ENCODE measurements at places on chromosomes 5 and 9.

DNA sequence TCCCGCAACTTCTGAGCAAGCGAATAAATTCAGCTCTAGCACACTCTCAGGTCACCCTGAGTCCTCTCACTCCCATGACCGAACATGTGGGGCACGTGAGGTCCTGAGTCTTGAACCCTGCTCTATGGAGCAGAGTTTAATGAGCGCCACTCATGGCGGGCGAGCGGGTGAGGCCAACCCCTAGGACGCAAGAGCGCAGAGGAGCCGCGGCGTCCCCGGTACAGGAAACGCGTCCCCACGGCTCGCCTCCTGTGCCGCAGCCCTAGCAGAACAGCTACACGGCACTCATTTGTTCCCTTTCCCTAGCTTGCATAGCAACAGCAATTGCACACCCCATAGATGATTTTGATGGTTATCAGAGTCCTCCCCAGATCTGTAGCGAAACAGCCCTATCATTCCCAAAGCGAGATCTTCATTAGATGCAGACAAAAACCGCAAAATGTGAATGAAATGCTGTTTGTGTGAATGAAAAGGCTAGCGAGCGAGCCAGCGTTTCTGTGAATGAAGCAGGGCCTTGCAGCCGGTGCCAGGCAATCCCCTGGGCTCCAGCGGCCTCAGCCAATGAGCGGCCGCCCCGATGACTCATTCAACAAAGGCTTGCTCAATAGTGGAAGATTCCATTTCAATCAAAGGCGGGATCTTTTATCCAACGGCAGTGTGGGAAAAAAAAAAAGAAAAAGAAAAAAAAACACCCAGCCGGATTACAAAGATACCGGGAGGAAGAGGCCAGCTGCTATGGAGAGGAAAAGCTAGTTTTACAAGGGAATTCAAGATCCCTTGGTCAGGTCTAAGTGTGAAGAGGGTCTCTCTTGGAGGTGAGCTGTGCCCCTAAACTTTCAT is 1.5 kb upstream of the SHC3 start:
- DNase-seq: no peak

DNA sequence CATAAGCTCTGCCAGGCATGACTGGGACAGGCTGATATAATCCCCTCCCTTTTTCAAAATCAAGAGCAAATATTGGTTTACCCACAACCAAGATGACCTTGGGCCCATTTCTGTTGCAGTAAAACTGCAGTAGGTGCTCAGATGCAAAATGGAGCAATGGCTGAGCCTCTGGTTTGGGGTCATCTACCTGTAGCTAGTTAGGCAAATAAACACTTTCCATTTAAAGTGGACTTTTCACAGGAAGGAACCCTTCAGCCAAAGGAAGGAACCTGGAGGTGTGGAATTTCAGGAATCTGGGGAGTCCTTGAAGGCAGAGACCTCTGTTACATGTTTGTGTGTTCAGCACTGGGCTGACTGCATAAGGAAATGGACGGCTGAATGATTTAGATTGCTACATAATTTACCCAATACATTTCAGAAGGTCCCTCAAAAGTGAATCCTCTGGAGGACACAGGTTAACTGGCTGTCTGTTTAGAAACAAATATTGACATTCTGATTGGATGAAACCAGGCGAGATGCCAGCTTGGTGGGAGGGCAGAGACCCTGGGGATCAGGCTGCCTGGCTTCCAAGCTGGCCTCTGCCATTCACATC is 170.1 kb upstream of the ZNF618 start:
- DNase-seq: no peak

GRCh38 chr5:125006011-125006685 is 259.7 kb upstream of the ZNF608 start:
- no peak for DNase-seq

DNA sequence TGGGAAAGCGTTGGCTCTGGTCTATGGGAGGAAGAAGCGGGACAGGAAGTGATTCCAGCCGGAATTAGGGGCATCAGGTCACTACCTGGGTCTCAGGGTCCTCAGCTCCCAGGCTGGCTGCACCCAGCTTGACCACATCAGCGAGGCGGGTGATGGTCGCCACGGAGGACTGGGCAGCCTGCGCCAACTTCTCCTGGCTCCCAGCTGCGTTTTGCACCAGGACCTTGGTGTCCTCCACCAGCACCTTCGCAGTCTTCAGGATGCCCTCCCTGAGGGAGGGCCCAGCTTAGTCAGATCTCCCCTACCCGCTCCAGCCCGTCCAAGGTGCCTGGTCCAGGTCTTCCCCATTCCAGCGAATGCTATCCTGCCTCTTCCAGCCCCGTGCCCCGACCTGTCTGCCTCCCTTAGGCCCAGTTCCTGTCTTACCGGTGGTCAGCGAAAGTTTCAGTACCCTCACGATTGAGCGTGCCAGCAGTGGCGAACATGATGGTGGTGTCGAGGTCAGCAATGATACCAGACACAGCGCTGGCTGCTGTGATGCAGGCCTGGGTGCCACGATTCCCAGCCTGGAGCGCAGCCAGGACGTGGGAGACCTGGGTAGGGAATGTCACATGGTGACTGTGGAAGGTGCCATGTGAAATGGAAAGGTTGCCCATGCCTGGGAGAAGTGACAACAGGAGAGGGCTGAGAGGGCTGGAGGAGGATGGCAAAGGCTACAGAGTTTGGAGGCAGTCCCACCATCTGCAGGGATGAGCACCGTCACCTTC is 14.4 kb upstream of the TPM2 start:
- no peak for DNase-seq

GRCh38 chr9:3810231-3810630 is 284.4 kb upstream of the RFX3 start:
- DNase-seq: no peak

DNA sequence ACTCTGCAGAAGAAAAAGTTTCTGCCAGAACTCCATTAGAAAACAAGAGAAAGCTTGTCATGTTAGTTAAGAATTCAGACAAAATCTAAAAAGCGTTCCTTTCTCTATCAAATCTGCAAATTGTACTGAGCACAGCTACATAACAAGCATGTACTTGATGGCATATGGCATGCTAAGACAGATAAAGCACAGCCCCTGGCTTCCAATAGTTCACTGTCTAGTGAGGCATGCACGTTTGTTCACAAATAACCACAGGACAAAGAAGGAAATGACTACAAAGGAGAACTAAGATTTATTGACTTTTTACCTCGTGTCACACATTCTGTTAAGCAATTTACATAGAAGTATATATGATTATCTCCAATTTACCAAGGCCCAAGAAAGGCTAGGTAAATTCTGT is 518.2 kb upstream of the TLE4 start:
- no peak for DNase-seq
